AG09309 (cell line): ENCODE measurements at places on chromosomes 5 and 9.
A peak's percentile ranks its signal among the peaks of the same experiment; 100 is the strongest.

DNA sequence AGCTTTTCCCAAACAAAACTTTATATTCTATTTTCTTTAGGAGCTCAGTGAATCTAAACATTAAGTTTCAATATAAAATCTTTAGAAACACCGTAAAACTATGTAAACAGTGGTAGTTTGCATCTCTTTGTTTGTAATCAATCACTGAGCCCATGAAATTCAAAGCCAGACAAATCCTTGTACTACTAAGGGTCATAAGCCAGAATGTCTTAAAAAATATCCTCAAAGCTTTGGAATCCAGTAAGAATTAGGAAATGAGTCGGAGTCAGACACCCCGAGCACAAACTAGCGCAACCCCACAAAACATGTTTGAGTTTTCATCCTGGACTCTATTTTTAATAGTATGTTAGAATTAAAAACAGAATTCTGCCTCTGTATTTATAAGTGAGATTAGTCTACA lies 153.8 kb downstream of the HSPA4 start:
- DNase-seq, result no peak

DNA sequence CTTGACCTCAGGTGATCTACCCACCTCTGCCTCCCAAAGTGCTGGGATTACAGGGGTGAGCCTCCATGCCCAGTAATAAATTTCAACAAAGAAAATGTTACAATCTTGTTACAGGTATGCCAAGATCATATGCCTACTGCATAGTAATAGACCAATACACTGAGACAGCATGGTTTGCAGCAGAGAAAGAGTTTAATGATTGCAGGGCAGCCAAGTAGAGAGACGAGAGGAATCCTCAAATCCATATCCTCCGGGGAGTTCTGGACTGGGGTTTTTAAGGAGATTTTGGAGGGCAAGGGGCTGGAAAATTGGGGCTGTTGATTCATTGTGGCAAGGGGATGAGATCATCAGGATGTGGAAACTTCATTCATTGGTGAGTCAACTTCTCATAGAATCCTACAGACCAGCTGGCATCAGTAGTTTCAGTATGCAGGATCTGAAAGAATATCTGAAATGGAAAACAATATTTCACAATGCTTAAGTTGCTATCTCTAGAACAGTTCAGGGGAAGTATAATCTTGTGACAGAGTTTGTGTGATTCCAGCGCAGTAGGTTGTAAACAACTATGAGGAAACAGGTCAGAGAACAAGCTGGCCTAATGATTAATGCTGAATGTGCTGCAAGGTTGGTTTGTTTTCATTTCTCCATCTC lies 14.8 kb upstream of the TUT7 start:
- peak; percentile 84 for DNase-seq

GRCh38 chr9:98256756-98257155 lies 1.3 kb upstream of the TBC1D2 start:
- no peak for DNase-seq

GRCh38 chr9:123354806-123355508 lies 1.0 kb upstream of the CRB2 start:
- DNase-seq, result no peak

- DNase-seq, result no peak
These were observed 25.5 kb downstream of the GOLM1 start for GRCh38 chr9:86073839-86074238.

DNA sequence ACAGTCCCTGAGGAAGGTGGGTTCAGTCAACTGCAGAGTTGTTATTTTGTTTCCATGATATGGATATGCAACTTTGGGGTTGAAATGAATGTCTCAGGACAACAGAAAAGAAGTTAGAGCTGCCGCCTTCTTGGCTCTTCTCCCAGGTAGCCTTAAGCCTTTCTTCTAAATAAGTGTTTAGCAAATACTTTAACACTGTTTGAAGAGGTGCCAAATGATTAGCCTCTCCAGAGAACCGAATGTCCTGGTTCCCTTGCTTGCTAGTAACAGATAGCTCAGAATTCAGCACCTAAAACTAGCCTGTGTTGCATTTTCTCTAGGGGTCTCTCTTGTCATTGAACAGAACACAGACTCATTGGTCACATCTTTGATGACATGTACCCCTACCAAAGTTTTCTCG lies 127.7 kb upstream of the PIK3R1 start:
- DNase-seq, result no peak

DNA sequence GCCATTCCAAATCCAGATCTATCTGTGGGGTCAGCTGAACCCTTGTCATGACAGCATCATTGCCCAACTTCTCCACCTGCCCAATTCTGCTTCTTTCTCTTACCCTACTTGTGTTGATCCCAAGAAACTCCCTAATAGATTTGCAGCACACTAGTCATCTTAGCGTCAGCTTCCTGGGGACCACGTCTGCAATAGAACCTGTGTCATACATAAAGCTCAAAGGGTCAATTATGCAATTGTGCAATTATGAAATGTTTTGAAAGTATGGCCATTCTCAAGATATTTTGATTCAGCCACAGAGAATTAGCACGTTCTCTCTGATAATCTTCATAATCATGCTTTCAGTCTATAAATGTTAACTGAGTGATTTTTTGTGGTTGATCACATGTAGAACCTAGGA lies 87.4 kb upstream of the PAPPA start:
- no peak for DNase-seq

DNA sequence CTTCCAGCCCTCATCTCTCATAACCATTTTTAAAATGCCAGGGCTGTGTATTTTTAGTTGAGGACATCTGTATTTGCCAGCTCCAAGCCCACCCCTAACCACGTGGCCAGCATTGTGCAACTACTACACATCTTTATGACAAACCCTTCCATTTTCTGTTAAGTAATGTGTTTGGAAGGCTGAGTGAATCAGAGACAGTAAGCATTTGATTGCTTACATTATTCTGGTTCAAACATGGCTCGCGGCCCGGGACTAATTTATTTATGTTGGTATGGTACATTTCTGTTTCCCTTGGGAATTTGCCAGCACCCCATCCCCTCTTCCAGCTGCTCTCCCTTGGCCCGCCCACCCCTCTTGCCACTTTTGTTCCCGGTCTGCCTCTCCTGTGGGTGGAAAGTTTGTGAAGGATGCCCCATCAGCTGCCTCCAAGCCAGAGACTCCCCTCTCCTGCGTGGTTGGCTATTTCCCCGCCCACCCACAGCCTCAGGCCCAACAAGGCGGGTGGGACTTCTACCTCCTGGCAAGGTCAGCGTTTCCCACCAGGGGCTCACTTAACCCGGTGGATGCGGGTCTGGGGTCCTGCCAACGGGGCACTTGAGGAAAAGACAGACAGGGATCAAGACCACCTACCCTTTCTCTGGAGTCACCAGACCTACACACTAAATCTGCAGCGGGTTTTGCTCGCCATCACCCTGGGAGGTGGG lies 162.2 kb downstream of the HSD17B3 start:
- peak; percentile 53 for DNase-seq

DNA sequence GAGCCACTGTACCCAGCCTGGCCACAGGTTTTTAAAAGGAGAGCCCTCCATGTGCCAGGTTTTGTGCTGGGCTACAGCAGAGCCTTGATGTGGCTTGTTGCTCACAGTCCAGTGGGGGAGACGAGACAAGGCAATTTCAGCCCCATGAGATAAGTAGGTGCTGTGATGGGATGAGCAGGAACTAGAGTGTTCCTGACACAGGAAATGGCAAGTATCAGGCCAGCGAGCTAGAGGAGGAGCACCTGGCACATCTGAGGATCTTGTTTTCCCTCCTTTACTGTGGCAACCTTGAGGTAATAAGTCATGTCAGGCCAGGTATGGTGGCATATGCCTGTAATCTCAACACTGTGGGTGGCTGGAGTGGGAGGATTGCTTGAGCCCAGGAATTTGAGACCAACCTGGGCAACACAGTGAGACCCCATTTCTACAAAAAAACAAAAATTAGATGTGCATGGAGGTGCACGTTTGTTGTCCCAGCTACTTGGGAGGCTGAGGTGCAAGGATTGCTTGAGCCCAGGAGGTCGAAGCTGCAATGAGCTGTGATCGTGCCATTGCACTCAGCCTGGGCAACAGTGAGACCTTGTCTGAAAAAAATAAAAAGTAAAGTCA lies 3.8 kb upstream of the ZDHHC12 start:
- no peak for DNase-seq

DNA sequence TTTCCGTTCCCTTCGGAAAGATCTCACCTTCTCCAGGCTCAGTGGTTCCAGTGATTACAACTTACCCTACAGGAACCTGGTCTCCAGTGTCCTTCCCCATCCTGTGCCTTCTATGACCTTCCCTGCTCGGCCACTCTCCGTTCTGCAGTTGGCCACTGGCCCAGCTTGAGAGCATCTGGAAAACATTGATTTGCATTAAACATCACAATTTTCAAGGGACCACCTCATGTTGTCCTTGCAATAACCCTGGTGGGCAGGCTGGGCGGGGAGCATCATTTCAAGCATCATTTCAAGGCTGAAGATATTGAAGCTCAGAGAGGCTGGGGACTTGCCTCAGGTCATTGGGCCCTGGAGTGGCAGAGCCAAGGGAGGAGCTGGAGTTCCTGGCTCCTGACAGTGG lies 177.4 kb downstream of the SEC61B start:
- DNase-seq, result no peak

- DNase-seq, result no peak
These were observed 123.2 kb downstream of the SPOCK1 start for GRCh38 chr5:137375741-137376526.

GRCh38 chr5:120765189-120765588 lies 301.1 kb downstream of the PRR16 start:
- peak; percentile 34 for DNase-seq

- DNase-seq, result no peak
These were observed 145.7 kb downstream of the ARHGAP26 start for GRCh38 chr5:142915813-142916424.

DNA sequence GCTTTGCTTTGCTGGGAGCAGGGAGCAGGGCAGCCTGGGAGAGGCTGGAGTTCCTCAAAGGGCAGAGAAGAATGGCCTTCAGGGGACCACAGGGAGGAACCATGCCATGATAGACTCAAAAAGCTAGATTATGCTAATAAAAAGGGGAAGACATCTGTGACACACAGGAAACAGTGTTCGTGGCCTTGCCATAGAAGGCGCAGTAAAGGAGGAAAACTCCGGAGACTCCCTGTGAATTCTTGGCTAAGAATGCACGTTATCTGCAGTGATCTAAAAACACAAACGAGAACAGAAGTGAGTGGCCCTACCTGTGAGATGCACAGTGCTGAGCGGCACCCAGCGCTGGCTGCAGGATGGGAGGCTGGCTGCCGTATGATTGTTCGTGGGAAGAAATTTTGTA lies 15.9 kb upstream of the LTC4S start:
- DNase-seq, result no peak

GRCh38 chr5:41503860-41504259 lies 6.5 kb downstream of the PLCXD3 start:
- DNase-seq, result no peak

GRCh38 chr9:6965566-6965965 lies 207.8 kb downstream of the KDM4C start:
- no peak for DNase-seq

DNA sequence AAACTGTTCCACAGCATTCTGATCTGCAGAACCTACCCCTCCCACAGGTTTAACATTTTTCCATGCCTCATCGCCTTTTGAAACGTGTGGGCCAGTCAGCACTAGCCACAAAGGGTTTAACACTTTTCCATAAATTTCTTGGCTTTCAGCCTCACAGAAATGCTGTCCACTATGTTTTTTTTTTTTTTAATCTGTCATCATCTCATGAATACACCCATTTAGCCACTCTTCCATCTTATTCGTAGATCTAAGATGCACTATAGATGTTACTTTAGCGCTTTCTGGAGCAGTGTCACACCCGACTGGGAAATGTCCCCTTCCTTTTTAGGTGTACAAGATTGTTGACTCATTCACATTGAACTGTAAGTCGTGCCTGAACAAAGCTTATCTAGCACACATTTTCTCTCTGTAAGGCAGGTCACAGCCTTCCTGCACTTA lies 62.3 kb downstream of the GCNT1 start:
- no peak for DNase-seq

DNA sequence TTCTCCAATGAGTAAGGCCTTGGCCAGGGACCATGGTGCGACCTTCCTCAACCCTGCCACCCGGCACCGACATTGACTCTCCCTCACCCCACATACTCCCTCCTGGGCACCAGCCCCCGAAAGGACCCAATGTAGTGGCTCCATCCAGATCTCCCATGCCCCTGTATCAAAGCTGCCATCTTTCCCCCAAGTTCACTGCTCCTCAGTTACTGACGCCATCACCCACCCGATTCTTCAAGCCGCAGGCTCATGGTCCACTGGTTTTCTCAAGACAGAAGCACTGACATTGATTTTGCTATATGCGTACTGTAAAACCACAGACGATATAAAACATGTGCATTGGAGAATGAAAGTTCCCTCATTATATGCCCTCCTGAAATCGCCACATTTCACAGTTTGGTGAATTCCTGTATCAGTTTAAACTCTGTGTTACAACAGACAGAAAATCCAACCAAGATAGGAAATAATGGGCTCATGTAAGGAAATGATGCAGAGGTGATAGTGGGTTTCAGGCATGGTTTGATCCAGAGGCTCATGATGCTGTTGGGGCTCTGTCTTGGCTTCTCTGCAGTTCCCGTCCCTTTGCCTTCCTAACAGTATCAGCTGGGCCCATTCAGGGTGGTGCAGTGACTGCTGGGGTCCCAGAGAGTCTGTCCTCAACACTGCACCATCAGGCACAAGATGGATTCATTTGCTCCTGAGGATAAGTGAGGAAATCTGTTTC lies 207.3 kb upstream of the IER5L start:
- no peak for DNase-seq

DNA sequence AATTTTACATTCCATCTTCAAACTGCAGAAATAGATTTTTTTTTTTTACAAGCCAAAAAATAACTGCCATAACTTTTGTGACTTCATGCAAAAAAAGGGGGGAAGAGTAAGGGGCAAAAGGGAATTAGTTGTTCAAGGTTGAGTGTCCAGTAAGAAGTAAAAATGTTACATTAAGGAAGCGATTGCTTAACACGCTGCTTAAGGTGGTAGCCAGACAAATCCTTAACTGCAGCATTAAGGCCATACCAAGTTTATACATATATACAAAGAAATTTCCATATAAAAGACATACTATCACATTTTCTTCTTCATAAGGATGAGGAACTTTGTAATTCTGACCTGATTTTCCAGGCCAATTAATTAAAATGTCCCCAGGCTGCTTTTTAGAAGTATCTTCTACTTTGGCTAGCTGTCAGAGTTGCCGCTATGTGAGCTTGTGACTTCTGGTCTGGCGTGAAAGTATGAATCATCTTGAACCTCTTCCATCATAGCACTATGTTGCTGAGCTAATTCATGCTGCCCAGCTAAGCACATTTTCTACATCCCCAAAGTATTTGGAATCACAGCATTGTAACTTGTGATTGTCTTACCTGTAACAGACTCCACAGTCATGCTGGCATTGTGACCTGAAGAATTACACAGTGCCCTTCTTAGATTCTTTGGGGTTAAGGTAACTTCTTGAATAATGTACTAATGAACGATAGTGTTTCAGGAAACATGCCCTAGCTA lies 40.0 kb downstream of the G3BP1 start:
- peak; percentile 18 for DNase-seq

- DNase-seq, result no peak
These were observed 442.4 kb downstream of the ENC1 start for GRCh38 chr5:74198156-74198555.
